ENCODE measurements at places on chromosomes 4 and X. TPM values are rescaled to one million over a fixed set of nuclear protein-coding genes. Genes with fewer than 3 reads are reported as not detected.

GRCh38 chrX:64536736-64537135 is 141.5 kb upstream of the MTMR8 start:
- DNase-seq = no peak

DNA sequence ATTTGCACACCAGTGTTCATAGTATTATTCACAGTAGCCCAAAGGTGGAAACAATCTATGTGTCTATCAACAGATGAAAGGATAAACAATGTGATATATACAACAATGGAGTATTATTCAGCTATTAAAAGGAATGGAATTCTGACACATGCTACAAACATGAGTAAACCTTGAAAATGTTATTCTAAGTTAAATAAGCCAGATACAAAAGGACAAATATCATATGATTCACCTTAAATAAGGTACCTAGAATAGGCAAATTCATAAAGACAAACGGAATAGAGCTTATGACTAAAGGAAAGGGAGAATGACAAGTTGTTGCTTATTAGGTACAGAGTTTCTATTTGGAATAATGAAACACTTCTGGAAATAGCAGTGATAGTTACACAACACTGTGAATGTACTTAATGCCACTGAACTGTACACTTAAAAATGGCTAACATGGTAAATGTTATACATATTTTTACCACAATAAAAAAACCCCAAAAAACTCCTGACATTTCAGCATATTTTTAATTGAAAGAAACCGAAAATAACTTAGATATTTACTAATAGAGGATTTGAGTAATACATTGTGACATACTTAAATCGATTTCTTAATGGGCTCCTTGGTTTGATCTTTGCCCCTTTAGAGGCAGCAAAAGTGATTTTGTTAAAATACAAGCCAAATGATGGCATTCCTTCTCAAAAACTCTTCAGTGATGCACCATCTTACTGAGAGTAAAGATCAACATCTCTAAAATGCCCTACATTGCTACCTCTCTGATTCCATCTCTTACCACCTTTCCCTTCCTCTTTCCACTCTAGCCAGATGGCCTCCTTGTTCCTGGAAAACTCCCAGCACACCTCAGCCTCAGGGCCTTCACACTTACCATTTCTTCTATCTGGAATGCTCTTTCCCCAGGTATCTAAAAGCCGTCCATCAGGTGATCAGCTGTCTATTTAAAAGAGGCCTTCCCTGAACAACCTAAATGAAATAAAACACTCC is 8.6 kb upstream of the CYP2U1 start:
- DNase-seq = no peak

DNA sequence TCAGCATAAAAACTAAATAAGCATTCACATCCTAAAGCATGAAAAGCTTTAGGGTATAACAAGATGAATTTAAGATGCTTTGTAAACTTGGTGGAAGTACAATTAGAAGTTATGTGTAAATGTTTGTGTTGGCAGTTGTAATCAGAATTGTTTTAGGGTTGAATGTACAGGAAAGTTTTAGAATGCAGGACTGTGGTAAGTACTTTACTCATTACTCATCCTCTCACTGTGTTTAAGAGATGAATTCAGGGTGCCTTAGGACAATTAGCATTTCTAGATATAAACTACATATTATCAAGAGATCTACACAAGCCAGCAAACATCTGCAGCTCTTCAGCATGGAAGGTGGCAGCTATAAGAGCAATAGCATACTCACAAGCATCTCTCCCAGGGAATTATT is 77.5 kb upstream of the ELOVL6 start:
- DNase-seq = no peak

- DNase-seq = no peak
These were observed 118.8 kb downstream of the CHRNA9 start for GRCh38 chr4:40453912-40454311.

GRCh38 chrX:112753116-112753515 is 73.4 kb upstream of the LHFPL1 start:
- DNase-seq = no peak

GRCh38 chr4:182643801-182644682 is 273.1 kb downstream of the DCTD start:
- no peak for DNase-seq

The ARSJ gene
- total RNA-seq = 14.6 TPM

DNA sequence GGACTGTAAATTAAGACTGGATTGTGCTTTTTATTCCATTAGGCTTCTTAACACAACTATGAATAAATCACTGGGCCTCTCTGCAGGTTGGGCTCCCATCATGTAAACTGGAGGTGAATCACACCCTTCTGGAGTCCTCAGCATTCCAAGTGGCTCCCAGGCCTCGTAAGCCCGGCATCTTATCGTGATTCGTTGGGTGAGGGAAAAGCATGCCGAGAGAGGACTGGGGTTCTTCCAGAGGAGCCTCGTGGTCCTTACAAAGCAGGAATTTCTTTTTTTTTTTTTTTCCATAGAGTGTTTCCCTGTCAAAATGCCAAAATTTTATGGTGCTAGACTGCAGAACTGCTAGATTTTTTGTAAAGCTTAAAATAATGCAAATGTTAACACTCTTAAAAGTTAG is 20.0 kb downstream of the CLDN22 start:
- no peak for DNase-seq

- DNase-seq = no peak
These were observed 44.5 kb upstream of the BLTP1 start for GRCh38 chr4:122107680-122108079.

The LPAR4 gene
- total RNA-seq = not detected

DNA sequence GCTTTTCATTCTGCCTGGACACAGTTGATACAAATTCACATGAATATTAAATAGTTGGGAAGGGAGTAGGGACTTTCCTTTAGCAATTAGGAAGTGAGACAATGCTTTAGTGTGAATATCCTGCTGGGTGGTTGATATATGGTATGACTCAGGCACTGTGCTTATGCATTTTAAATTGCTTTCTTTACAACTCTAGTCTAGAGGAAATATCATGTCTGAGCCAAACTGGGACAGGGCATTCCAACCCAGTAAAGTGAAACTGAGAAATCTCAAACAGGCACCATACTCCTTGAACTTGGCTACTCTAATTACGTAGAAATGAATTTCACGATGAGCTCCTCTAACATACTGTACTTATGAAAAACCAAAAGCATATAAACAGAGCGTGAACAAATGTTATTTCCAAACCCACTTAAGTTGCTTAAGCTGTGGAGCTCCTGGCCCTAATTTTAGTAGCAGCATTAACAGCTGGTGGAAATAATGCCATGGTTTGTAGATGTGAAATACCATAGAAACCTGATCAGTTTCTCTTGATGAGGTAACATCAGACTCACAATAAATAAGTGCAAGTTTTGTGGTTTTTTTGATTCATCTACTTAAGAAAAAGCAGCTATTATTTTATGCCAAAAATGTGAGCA is 242.9 kb upstream of the GK2 start:
- DNase-seq = no peak

The ANK2 gene
- 9.4 TPM for total RNA-seq

- no peak for DNase-seq
These were observed 121.4 kb downstream of the NHS start for GRCh38 chrX:17496407-17496806.

- DNase-seq = no peak
These were observed 6.3 kb downstream of the ATRX start for GRCh38 chrX:77779695-77780094.

DNA sequence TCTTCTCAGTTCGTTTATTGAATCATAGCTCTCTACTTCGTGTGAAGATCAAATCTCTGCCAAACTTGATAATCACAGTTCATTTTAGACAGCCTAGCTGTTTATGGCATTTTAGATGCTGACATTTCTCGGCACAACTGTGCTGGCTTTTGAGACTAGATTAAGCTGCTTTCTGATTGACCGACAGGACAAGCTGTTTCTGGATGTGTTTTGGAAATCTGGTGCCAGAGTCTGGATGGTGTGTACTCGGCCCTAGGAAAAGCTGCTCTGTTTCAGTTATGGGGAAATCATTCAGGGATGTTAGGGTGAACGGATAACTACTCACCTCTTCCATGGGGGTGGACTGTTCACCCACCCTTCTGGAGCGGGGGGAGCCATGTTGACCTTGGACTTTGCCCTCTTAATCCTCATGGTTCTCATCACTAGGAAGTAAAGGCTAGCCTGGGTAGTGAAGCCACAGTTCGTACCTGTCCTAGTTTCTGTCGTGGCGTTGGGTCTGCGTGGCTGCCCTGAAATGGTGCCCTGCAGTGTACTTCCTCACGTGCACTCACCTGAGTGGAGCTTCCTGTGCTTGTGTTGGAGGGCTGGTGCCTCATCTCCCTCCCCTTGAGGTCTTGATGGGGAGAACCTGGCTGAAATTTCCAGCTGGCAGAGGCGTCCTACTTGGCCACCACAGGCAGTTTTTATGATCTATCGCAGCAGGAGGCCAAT is 13.7 kb upstream of the WDR1 start:
- no peak for DNase-seq

GRCh38 chr4:158825433-158826036 is 56.7 kb downstream of the FNIP2 start:
- no peak for DNase-seq

The ARMCX1 gene
- total RNA-seq = 9.2 TPM

DNA sequence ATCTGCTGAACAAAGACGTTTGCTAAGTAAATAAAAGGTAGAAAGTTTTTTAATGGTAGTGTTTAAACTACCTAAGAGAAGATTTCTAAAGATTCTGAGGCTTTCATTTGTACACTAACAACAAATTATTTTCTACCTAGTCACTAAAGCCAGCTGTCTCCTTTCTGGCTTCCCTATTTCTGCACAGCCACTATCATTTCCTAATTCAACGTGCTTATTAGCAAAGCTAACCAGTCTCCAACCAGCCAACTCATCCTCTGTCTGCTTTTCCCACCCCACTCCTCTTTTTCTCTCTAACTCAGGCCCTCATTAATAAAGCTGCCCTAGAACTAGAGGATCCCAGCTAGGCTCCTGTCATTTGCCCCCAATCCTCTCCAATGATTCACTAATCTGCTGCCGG is 118.2 kb downstream of the ZNF827 start:
- no peak for DNase-seq

DNA sequence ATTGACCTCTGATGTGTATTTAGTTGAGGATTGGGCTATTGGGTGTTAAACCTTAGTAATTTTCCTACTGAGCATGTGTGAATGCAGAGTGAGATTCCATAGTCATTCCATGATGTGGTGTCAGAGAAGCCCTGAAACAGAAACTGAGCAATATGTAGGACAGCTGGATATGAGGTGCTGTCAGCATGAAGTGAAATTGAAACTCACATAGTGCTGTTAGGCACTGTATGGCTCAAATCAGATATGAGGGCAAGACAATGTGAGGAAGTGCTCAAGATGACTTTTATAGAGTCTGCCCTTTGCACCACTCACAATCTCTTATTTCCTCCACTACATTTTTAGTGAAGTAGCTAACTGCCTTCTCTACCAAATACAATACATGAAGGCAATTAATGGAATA is 188.3 kb downstream of the SH3BGRL start:
- DNase-seq = no peak

The PARM1 gene
- 116 TPM for total RNA-seq

- no peak for DNase-seq
These were observed 6.6 kb downstream of the CCDC110 start for GRCh38 chr4:185464887-185465286.

The ARHGAP6 gene
- total RNA-seq = 33.6 TPM

- peak; percentile 60 for DNase-seq
These were observed 97.4 kb downstream of the PHKA2 start for GRCh38 chrX:18886344-18887161.

The YY2 gene
- total RNA-seq = not detected

DNA sequence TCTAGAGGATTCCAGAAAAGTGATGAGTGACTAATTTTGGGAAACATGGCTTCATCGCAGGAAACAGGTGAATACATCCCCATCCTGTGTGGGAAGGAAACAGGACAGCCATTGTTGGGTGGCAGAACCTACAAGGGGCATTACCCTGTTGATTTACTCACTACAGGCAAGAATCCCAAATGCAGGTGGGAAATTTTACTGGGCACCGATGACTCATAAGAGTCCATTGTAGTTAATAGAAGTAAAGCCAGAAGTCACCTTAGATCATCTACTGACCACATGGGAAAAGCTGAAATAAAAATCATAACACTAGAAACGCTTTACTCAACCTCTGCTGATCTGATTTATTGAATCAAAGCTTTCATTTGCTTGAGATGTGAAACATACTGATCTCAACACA is 136.4 kb downstream of the TRIML1 start:
- no peak for DNase-seq

- no peak for DNase-seq
These were observed 206.4 kb downstream of the LDB2 start for GRCh38 chr4:16692046-16692445.

- DNase-seq = no peak
These were observed 66.7 kb upstream of the VCX2 start for GRCh38 chrX:8237718-8238117.

DNA sequence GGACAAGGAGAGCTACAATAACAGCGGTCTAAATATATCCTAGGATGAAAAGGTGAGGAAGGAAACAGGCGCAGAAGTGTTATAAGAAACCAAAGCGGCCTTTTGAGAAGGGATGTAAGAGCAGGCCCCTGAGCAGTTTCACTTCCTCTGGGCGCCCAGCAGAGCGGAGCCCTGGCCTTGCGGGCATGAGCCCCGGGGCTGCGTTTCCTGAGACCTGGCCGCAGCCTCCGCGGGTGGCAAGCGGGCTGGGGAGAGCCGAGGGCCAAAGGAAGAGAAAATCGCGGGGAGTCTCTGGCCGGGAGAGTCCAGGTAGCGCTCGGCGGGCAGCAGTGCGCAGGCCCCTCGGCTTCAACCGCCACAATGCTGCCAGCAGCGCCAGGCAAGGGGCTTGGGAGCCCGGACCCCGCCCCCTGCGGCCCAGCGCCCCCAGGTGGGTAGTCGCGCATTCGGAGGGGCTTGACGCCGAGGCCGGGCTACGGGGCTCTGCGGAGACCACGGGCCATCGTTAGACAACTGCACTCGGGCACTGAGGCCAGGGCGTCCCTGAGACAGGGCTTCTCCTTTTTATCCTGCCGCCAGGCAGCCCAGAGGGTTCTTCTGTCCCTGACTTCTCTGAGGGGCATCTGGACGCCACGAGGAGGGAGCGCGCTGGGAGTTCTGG is at the start of gene BANK1:
TSS of gene BANK1 (plus strand) at position 210 of the 661 bp plus-strand sequence. CDS start at position 361, 151 bp downstream.
- peak; percentile 63 for DNase-seq

DNA sequence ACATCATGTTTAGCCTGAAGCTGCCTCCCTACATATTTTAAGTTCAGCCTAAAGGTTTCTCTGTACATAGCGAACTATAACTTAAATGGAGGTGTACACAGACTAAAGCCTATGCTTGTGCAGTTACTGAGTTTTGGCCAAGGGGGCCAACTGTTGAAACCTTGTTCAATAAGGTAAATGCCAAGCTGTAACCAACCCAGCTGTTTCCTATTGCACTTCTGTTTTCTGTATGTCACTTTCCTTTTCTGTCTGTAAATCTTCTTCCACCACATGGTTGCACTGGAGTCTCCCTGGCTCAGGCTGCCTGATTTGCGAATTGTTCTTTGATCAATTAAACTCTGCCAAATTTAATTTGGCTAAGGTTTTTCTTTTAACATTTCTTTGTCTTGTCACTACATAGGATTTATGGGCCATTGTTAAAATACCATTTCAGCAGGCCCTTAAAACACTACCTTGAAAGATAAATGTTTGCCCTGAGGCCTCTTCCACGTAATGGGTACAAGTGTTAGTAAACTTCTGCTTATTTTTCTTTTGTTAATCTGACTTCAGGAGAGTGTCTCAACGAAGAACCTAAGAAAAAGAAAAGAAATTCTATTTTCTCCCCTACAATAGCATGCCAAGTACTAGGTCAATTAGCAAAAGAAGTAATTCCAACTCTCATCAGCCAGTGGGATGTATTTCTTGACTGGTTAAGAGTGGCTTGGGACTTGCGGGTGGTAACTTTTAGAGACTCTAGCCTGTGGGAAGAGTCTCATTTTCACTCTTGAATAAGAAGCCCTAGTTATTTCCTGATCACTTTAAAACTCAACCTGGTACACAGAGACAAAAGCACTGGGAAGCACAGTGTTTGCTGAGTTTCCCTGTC is 45.7 kb upstream of the PRSS12 start:
- DNase-seq = no peak

- no peak for DNase-seq
These were observed 41.7 kb upstream of the H2AZ1 start for GRCh38 chr4:99991741-99992140.
